ENCODE measurements at places on chromosomes 7 and 10.

GRCh38 chr7:88686468-88687229, 72.9 kb upstream of the ZNF804B start:
- DNase-seq, result no peak

GRCh38 chr10:133088956-133089800, 1.5 kb downstream of the ADGRA1 start:
- DNase-seq, result no peak

- DNase-seq, result no peak
Observed at GRCh38 chr10:61411706-61412105, 41.5 kb downstream of the TMEM26 start.

GRCh38 chr10:4162571-4163286, 377.7 kb upstream of the KLF6 start:
- DNase-seq, result no peak

GRCh38 chr10:114613237-114613979, 44.7 kb downstream of the ABLIM1 start:
- no peak for DNase-seq

GRCh38 chr10:89294721-89295239, 7.1 kb upstream of the IFIT2 start:
- DNase-seq, result no peak

GRCh38 chr10:86642499-86642898, 11.8 kb upstream of the OPN4 start:
- no peak for DNase-seq

DNA sequence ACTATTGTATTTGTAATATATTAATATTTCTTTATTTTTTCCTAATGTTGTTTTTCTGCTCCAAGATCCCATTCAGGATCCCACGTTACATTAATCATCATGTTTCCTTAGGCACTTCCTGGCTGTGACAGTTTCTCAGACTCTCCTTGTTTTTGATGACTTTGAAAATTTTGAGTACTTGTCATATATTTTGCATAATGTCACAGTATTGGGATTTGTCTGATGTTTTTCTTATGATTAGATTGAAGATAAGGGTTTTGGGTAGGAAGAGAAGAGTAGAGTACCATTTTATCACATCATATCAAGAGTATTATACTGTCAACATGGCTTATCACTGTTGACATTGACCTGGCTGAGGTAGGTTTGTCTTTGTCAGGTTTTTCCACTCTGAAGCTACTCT, 146.3 kb upstream of the TPK1 start:
- DNase-seq, result no peak

- no peak for DNase-seq
Observed at GRCh38 chr7:7352845-7353244, 170.5 kb downstream of the C1GALT1 start.

GRCh38 chr7:76509931-76510877, at the start of gene UPK3B:
TSS of gene UPK3B (plus strand) at chr7:76510552. CDS start at chr7:76510653, 101 bp downstream.
- DNase-seq, result no peak

DNA sequence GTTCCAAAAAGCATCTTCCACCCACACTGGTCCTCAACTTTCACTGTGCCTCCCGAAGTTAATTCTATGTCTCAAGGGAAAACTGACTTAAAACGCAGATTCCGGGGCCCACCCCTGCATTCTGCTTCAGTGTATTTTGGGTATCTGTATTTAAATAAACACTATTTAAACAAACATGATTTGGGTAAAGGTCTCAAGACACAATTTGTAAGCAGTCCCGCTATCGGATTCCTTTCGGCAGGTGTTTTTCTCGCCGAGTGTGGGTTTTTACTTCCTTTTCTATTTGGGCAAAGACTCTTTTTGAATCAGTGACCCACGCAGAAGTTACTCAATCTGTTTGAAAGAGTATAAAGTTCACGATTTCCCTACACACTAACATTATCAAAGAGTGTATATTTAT, 1.2 kb downstream of the PDIA4 start:
- no peak for DNase-seq

- DNase-seq, result no peak
Observed at GRCh38 chr10:77081481-77081891, 556.1 kb downstream of the KCNMA1 start.

DNA sequence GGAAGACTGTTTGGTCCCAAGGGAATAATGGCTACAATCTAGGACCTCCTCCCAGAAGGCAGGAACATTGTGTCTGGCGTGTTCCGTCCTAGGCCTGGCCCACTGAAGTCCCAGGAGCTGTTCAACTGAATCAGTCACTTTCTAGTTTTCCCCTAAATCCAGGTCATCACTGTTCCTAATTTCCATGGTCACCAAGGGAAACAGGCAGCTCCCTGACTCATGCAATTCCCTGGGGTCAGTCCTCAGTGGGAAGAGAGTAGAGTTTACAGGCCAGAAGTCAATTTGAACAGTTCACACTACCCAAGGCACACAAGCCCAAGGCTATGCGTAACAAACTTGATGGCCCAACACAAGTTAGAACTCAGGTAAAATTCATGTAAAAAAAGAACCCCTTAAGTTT, 44.0 kb downstream of the CREB3L2 start:
- no peak for DNase-seq

DNA sequence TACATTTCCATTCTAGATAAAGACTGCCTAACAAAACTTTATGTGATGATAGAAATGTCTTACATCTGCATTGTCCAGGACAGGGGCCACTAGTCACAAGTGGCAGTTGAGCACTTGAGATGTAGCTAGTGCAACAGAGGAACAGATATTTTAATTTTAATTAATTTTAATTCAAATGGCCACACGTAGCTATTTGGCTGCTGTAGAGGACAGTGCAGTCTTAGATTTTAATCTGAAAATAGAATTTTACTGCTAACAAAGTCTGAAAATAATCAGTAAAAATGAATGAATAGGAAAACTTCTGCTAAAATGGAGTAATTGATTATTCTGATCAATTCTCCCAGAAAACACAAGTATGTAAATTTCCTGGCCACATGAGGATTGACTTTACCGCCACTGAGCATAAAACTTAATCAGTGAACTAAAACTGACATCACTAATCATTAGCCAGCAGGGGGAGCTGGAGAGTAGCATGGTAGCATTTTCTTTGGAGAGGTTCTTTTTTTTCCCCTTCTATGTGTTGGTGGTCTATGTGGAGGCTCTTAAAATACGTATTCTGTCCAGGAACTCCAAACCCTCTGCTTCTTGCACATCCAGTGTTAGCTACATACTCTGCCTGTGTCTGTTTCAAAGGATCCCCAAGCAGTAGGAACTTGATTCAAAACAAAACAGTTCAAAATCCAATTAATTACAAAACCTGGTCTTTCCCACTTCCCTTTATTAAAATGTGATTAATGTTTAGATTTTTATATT, 52.1 kb downstream of the TSPAN12 start:
- peak; percentile 10 for DNase-seq

Data from GM12891 (cell line).